ENCODE measurements at places on chromosomes 4 and X.

DNA sequence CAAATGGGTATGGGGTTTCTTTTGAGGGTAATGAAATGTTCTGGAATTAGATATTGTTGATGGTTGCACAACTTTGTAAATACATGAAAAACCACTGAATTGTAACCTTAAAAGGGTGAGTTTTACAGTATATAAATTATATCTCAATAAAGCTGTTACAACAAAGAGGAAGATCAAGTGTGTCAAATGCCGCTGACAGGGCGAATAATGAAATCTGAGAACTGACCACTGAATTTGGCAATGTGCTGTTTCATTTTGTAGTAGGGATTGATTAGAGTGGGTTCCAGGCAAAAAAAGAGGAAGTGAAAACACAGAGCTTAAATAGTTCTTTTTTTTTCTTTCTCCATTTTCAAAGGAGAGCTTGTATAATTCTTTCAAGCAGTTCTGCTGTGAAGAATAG, 161.1 kb upstream of the NAP1L5 start:
- no peak for DNase-seq

DNA sequence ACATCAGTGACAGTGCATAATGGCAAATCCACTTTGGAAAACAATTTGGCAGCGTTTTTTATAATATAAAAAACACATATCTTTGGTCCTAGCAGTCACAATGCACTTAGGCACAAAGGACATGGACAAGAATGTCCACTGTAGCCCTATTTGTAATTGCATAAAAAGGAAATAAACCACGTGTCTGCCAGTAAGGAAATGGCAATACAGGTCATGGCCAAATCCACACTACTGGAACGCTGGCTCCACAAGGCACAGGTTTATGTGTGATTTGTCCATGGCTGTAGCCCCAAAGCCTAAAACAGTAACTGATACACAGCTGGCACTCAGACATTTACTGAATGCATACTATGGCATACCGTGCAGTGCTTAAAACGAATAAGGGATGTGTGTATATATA, 69.7 kb downstream of the CD99L2 start:
- DNase-seq: no peak

- no peak for DNase-seq
Observed at GRCh38 chr4:6984612-6985425, 58.4 kb upstream of the TADA2B start.

- no peak for DNase-seq
Observed at GRCh38 chr4:149248191-149248764, 567.4 kb downstream of the IQCM start.

DNA sequence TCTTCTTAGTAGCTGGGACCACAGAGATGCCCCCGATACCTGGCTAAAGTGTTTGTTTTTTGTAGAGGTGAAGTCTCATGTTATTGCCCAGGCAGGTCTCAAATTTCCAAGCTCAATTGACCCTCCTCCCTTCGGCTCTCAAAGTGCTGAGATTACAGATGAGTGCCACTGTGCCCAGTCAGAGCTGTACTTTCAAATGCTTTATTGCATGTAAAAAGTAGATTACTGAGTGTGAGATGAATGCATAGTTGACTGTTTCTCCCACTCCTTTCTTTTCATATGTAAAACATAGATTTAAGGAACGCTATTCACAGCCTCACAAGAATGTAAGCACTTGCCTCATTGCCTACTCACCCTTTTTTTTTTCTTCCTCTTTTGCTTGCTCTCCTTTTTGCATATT, 984.4 kb upstream of the PABPC4L start:
- DNase-seq: no peak

DNA sequence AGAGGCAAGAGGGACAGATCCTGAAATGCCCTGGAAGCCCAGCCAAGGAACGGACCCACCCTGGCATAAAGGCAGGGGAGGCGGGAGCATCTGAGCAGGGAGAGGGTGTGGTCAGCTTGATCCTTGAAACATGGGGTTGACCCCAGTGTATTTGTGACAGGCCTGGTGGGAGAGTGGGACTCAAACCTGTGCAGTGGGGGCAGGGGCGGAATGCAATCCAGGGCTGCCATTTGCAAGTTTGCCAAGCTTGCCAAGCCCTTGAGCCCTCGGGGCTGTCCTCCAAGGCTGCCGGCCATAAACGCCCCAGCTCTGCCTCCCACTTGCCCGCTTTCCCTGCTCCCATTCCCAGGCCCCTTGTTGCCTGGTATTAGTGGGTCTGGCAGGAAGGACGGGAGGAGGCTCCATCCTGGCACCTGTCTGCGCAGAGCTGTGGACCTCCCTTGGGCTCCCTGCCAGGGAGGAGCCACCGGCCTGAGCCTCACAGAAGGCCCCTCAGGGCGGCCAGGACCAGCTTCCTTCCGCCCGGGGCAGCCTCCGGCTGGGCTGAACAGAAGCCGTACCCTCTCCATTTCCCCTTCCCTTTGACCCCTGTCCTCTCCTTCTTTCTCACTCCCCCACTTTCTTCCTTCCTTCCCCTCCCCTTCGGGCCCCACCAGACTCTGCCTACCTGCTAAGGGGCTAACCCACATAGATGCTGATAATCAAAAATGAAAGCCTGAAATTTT, 661 bp downstream of the S100P start:
- no peak for DNase-seq

- DNase-seq: no peak
Observed at GRCh38 chr4:121397434-121397833, 16.6 kb upstream of the QRFPR start.

- no peak for DNase-seq
Observed at GRCh38 chrX:40088803-40089540, 8.8 kb downstream of the BCOR start.

DNA sequence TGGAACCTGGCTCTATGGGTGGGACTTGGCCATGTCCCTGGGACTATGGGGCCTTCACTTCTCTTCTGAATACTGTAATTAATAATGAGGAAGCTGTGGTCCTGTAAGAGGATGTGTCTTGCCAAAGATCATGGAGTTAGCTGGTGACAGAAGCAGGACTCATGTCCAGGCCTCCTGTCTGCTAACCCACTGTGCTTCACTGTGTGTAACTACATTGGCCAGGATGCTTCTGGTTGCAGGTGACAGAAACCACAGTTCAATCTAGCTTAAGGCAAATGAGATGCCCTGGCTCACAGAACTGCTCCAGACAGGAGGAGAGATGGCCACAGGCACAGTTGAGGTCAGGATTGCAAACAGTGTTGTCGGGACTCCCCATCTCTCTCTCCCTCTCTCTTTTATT, 3.1 kb downstream of the MTMR1 start:
- DNase-seq: no peak

GRCh38 chrX:15564981-15565579, 35.7 kb downstream of the ACE2 start:
- no peak for DNase-seq

DNA sequence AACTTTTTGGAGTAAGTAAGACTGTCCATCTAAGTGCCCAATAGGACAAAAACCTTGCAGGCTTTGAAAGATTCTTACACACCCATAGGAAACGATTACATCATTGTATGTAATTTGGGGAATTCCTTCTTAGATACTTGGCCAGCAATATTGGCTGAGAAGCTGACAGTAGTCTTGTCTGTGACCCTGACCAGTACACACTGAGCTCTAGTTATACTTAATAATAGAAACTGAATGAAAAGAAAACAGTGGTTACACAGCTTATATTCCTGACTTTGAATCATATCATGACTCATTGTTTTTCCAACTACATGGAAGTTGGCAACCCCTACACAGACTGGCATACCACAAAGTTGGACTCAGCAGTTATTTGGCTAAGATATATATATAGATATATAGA, 7.1 kb upstream of the TLR2 start:
- DNase-seq: no peak

DNA sequence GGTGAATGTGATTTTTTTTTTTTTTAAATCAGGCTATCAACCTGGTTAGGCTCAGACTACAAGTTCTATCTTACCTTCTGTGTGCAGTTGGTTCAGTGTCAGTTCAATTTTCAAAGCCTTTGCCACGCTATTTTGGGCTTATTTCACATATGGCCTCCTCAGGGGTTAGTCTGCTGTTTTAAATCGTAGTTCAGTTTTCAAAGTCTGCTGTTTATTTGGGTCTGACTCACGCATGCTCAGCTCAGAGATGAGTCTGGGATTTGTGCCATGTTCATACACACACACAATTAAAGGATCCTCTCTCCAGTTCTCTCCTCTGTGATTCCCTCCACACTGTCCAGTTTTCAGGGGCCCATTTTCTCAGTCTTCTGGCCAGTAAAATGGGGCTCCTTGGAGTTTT, 32.3 kb upstream of the ZFX start:
- no peak for DNase-seq

DNA sequence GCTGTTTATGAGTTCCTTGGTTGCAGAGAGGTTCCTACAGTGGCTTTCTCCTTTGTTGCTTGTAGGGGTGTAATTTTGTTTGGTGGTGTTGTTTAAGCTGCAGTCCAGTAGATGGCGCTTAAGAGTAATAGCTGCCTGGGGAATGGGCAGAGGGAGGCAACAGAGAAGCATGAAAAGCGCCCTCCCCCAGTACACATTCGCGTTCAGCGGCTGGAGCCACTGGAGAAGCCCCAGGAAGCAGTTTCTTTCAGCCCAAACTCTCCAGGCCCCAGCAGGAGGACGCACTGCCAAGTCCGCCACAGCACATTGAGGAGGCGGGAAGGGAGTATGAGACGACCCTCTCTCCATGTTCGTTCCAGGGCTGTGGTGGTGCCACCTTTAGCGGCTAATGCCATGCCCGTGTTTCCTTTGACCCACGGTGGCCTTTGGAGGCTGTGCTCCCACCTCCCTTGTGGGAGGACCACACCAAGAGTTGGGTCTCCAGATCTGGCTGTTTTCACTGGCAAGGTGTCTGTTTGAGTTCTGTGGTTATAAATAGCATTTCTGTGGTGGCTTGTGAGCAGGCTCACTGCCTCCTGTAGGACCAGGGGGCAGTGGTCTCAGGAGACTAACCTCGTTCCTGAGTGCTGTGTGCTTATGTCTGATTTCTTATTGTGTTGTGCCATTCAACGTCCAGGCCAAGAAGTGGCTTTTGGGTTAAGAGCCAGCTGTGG, 252.3 kb downstream of the ARHGAP10 start:
- DNase-seq: no peak

GRCh38 chr4:143633833-143634232, 66.6 kb downstream of the FREM3 start:
- no peak for DNase-seq

- DNase-seq: no peak
Observed at GRCh38 chr4:89021062-89021461, 35.9 kb downstream of the FAM13A start.

- DNase-seq: no peak
Observed at GRCh38 chr4:184689681-184690080, 40.1 kb downstream of the PRIMPOL start.

GRCh38 chr4:144288011-144288903, 147.7 kb upstream of the GYPA start:
- no peak for DNase-seq

GRCh38 chr4:89026542-89026941, 30.4 kb downstream of the FAM13A start:
- no peak for DNase-seq

GRCh38 chrX:18160369-18160768, 60.3 kb downstream of the BEND2 start:
- DNase-seq: no peak

- no peak for DNase-seq
Observed at GRCh38 chr4:13545394-13545808, 1.1 kb upstream of the NKX3-2 start.

- DNase-seq: no peak
Observed at GRCh38 chr4:150389896-150390530, 191.9 kb upstream of the MAB21L2 start.

- no peak for DNase-seq
Observed at GRCh38 chrX:129932821-129933321, 26.9 kb downstream of the UTP14A start.

DNA sequence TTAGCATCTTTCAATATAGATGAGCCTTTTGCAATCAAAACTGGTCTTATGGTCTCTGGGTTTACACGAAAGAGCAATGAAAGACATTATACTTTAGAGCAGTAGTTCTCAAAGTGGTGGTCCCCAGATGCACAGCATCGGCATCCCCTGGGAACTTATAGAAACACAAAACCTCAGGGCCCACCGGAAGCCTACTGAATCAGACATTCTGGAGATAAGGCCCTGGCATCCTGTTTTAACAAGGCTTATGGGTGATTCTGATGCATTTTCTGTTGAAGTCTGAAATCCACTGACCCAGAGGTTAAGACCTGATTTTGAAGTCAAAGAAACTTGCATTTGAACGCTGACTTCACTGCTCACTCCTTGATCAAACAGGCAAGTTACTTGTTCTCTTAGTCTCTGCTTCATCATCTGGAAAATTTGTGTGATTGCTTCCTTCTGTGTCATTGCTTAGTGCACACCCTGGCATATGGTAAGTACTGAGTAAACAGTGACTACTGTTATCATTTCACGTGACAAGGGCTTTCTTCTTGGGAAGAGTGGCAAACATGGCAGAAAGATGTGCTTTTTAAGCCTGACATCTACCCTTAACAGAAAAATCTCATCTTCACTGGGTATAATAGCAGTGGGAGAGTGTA, 14.5 kb downstream of the CHRNA9 start:
- DNase-seq: no peak

GRCh38 chr4:147157860-147158701, 212.4 kb upstream of the TTC29 start:
- DNase-seq: no peak

GRCh38 chrX:37995428-37995827, 10.9 kb upstream of the SYTL5 start:
- no peak for DNase-seq

GRCh38 chrX:48936429-48937053, 17.7 kb upstream of the PIM2 start:
- no peak for DNase-seq

- DNase-seq: no peak
Observed at GRCh38 chr4:115090483-115091075, 22.8 kb downstream of the NDST4 start.

DNA sequence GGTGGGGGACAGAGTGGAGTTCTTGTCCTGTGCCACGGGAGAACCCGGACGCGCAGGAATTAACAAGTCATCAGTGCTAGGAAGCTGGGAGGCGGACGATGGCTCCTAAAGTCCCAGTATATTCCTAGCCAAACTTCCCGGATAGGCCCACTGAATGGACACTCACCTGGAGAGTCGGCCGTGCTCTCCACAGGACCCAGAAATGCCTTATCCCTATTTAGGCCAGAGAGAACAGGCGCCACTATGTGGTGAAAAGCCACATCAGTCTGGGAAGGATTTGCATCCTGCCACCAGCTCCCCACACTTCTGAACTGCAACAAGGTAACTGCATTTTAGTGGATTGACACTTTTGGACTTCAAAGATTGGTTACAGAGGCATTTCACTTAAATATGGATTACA, 1.1 kb downstream of the CFAP299 start:
- DNase-seq: no peak

GRCh38 chr4:4524364-4524763, 17.5 kb downstream of the STX18 start:
- DNase-seq: no peak

GRCh38 chr4:145956288-145956890, 17.8 kb upstream of the ZNF827 start:
- no peak for DNase-seq

DNA sequence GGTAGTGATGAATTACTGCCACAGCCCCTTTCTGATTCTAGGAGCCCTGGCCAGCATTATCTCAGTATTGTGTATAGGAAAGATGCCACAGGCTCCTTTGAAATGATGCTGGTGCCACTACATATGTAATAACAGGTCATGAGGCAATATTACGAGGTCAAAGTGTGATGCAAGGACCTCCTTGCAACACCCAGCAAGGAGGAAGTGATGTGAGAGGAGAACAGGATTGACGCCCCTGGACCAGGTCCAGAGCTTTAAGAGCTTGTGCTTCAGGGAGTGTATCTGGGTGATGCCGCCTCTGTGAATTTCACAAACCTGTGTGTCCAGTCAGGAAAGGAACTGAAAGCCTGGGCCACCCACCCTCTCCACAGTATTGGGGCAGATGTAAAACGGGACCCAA, 261.8 kb downstream of the MID1IP1 start:
- DNase-seq: no peak

- no peak for DNase-seq
Observed at GRCh38 chrX:20271730-20272129, 5.0 kb upstream of the RPS6KA3 start.

Measured in activated CD4-positive, alpha-beta T cell treated with anti-CD3 and anti-CD28 coated beads for 24 hours (primary cell).